ENCODE measurements at places on chromosomes 11 and 22.

- DNase-seq, result no peak
These were observed 67.6 kb upstream of the BID start for GRCh38 chr22:17841836-17842235.

GRCh38 chr22:48837341-48837935, 990.2 kb downstream of the BRD1 start:
- DNase-seq, result no peak

DNA sequence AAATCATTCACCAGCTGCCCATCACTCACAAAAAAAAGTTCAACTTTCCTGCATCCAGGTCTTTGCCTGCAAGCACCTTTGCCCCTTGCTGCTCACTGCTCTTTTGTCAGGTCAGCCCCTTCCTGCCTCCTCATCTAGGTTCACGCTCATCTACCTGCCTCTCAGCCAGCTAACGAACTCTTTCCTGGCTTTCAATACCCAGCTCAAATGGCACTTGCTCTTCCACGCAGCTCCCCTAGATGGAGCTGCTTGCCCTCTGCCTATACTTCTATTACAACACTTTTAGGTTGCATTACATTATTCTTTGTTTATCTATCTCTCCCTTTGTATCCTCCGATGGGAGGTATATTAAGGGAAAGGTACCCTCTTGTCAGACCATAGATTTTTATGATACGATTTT, 78.9 kb upstream of the TBCEL start:
- DNase-seq, result no peak

DNA sequence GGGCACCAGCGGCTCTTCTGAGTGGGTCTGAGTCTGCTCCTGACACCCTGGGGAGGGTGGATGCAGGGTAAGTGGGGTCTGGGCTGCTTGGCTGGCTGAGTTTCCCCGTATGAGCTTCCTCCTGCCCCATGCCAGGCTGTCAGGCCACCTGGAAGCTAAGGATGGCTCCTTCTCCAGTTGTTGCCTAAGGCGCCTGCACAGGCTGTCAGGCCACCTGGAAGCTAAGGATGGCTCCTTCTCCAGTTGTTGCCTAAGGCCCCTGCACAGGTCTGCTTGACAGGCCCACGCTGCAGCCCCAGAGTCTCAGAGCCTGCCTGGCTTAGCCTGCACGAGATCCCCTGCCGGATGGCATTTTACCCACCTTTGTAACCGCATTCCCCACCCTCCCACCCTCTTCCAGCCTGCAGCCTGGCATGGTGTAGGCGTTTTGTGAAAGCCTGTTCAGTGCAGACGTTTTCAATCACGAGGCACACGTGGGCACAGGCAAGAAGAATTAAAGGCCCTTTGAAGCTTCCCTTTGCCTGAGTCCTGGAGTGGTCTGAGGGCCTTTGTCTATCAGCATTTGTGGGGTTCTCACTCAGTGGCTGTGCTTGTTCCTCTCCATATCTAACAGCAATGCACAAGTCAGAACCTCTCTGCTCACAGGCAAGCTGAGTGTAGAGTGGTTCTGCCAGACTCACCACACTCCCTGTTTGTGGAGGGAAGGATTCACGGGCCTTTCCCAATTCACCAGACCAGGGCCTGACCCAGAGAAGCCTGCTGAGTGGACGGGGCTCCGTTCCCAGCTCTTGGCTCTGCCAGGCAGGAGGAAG, 40.2 kb upstream of the B3GAT1 start:
- no peak for DNase-seq

GRCh38 chr11:12170984-12171383, 60.6 kb downstream of the MICAL2 start:
- no peak for DNase-seq

DNA sequence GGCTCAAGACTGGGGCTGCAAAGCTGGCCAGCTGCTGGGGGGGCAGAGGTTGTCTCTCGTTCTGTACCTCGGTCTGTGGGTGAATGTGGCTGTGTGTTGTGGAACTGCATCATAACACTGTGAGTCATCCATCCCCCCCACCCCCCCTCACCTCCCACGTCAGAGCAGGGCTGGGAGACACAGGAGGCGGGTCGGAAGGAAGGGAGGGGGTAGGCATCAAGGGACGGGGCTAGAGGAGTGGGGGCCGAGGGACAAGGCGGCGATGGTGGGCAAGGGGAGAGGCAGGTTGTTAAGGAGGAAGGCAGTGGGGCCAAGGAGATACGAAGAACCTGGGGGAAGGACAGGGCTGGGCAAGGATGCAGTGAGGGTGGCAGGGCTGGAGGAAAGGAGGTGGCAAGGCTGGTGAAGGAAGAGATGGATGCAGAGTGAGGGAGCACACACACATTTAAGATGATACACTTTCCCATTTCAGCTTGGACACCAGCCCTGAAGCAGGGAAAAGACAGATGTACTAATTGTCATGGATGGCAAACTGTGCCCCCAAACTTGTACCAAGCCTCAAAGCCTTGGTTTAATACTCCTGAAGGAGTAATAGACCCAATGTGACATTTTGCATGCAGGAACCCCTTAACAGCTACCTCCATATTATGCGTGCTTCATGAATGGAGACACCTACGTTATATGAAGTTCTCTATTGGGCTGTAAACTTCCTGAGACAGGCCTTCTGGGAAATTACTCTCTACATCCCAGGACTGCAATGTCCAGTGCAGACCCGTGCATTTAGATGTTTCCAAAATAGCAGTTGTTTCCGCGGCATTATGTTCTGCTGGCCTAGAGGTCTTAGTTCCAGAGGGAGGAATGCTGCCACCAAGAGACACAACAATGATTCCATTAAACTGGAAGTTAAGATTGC, at the start of gene YPEL4:
Gene YPEL4, minus strand, starts transcription at position 87 of the 913 bp plus-strand sequence. CDS start 2,805 bp downstream, outside the sequence.
- no peak for DNase-seq

GRCh38 chr11:50030193-50030592, 2.5 kb upstream of the OR4C45 start:
- no peak for DNase-seq

DNA sequence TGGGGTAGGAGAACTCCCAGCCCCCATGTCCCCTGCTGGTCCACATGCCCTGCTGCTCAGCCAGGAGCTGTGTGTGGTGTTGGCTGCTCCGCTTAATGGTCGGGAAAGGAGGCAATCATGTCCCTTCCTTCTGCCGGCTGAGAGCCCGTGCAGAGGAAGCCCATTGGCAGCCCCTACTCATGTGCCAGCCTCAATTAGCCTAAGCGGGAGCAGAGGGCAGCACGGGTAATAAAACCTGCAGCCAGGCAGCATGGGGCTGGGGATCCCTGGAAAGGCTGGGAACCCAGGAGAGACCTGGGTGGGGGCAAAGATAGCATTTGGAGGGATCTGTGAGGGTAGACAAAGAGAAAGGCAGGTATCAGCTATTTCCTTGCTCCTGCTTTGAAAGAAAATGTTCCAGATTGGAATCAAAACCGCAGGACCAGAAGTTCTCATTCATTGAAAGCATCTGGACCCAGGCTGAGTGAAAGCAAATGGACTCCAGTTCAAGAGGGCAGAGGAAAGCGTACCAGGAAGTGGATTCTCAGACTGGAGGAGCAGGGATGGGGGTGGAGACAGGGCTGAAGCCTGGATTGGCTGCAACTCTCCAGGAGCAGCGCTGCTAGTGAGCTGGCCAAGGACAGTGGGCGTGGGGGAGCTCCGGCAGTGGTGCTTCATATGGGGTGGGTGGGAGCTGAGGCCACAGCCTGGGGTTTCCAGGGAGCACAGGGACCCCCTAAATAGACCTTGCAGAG, 103.4 kb upstream of the NECTIN1 start:
- no peak for DNase-seq

GRCh38 chr22:48952256-48953102, 875.2 kb downstream of the BRD1 start:
- DNase-seq, result no peak

DNA sequence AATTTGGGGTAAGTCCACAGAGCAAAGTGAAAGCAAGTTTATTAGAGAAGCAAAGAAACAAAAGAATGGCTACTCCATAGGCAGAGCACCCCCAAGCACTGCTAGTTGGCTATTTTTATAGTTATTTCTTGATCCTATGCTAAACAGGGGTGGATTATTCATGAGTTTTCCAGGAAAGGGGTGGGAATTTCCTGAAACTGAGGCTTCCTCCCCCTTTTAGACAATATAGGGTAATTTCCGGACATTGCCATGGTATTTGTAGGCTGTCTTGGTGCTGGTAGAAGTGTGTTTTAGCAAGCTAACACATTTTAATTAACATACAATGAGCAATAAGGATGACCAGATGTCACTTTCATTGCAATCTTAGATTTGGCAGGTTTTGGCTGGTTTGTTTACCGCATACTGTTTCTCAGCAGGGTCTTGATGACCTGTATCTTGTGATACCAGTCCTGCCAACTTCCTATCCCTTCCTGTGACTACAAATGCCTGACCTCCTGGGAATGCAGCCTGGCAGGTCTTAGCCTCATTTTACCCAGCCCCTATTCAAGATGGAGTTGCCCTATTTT, 937 bp upstream of the C1QTNF6 start:
- DNase-seq, result no peak

- DNase-seq, result no peak
These were observed 173.4 kb downstream of the MIAT start for GRCh38 chr22:26830837-26831236.

DNA sequence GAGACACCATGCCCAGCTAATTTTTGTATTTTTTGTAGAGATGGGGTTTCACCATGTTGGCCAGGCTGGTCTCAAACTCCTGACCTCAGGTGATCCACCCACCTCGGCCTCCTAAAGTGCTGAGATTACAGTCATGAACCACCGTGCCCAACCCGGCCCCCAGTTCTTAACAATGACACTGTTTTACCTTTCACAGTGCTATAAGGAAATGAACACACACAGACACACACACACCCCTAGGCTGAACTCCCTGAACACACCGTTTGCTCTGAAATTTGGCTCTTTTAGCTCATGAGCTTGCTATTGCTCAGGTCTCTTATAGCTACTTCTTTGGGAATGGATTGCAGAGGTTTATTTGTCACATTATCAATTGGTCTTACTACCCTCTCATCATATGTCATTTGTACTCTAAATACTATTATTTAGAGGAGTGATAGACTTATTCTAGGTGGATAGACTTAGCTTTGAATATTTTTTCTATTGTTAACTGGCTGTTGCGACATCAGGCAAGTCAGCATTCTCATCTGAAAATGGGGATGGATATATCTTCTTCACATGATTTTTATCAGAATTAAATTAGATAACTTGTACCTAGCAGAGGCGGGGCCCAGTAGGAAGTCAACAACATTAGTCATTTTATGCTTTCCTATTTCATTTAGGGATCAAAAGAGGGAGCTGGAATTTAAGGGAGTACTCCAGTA, 2.1 kb downstream of the LYVE1 start:
- DNase-seq, result no peak

DNA sequence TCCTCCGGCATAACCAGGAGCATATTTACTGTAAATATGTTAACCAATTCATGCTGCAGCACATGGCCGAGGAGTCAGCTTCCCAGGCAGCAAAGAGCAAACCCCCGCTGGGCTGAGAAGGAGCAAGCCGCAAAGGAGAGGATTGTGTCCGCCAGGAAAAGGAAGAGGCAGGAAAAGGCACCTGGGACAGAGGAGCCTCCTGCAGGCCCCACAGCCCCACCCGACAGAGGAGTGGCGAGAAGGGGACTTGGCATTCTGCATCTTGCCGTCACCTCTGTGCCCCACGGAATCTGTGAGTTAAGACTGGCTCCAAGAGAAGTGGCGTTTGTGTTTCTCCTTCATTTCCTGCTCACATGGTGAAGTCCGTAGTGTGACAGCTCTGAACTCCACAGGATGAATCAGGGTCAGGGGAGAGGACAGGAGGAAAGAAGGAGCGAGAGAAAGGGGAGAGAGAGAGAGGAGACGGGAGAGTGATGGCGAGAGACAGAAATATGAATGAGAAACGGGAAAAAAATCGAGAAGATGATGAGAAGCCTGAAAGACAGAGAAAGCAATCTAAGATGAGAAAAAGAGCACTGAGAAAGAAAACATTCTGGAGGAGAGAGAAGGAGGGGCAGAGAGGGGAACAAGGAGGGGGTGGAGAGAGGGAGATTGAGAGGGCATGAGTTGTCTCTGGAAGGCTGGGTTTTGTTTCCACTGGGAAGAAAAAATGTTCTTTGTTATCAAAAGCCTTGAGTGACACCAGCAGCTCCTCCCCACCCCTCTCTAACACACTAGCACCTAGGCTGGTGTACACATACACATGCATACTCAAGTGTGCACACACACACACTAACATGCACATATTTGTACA, 489.6 kb downstream of the MN1 start:
- DNase-seq, result no peak

DNA sequence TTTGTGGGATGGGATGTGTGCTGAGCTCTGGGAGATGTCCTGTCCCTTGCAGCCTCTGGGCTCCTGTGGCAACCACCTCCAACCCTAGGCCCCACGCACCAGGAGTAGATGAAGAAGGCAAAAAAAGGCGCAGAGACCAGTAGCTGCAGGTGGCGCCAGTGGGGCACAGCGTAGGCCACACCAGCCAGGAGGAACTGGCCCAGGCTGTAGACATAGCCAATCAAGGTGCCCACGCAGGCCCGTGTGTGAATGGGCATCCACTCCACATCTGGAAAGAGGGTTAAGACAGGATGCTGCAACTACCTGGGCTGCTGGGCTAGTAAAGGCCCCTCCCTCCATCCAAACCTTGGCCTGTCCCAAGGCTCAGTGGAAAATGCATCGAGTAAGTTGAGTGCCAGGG, 3.0 kb downstream of the SLC22A6 start:
- no peak for DNase-seq

Data from germinal center (tissue), 1 donor.